ENCODE measurements at places on chromosomes 13 and 19.
A peak's percentile ranks its signal among the peaks of the same experiment; 100 is the strongest.

GRCh38 chr19:6616011-6616410 is 25.1 kb upstream of the CD70 start:
- DNase-seq, result no peak

- DNase-seq, result no peak
Measured at GRCh38 chr19:58381460-58382212, 806 bp upstream of the ZNF837 start.

- DNase-seq, result no peak
Measured at GRCh38 chr13:71797517-71797916, 69.5 kb downstream of the DACH1 start.

DNA sequence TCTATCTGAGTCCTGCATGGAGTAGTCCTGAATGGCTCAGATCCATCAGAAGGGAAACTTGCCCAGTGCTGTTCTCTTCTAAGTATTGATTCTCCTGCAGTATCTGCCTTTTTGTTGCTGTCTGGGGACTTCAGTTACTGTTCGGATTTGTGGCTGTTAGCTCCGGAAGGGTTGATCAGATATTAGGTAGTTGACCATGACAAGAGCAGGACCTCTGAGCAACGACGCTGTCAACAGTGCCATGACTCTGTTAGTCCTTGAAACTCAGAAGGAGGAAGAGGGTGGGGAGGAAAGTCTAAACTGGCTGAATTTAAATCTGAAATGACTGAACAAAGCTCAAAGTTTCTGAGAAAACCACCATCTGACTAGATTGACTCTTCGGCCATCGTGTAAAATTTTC is 42.2 kb downstream of the CCNE1 start:
- no peak for DNase-seq

GRCh38 chr13:20456737-20457136 is 68.9 kb downstream of the CRYL1 start:
- DNase-seq, result no peak

GRCh38 chr19:35704218-35704617 is at the start of gene ZBTB32:
Gene ZBTB32 (plus strand): TSS chr19:35704558. CDS start chr19:35714627, 10,069 bp downstream.
- no peak for DNase-seq

GRCh38 chr19:12159773-12160414 is 3.0 kb upstream of the ZNF136 start:
- no peak for DNase-seq

GRCh38 chr13:32881074-32881776 is 135.0 kb upstream of the KL start:
- DNase-seq, result no peak

DNA sequence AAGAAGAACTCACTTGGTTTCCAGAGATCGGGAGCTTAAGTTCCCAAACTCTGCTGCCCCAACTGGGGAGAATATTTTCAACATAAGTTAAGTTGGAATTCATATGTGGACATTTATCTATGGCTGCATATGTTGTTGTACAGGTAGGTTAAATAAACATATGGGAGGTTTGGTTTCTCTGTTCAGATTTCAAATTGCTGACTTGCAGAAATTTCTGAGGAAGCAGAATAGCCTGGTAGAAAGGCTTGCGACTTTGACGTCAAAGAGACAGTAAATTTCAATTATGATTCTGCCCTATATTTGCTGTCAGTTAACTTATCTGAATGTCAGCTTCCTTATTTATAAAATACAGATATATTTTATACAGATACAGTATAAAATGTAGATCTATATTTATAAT is 40.0 kb upstream of the TPP2 start:
- DNase-seq, result no peak

DNA sequence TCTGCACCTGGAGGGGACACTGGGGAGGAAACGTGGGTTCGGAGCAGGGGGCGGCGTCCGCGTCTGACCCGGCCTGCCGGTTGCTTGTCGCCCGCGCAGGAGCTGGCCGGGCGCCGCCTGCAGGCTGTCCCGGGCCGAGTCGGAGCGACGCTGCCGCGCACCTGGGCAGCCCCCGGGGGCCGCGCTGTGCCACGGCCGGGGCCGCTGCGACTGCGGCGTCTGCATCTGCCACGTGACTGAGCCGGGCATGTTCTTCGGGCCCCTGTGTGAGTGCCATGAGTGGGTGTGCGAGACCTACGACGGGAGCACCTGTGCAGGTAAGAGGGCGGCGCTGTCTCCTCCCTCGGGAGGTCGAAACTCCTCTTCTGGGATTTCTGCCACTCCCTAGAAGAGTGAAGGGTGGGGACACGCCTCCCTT is 1.3 kb downstream of the ITGBL1 start:
- DNase-seq, result no peak

- no peak for DNase-seq
Measured at GRCh38 chr13:37179645-37180044, 74.2 kb upstream of the CSNK1A1L start.

GRCh38 chr13:48123812-48124211 is 28.9 kb upstream of the MED4 start:
- no peak for DNase-seq

GRCh38 chr19:17025991-17026658 is 485 bp downstream of the CPAMD8 start:
- no peak for DNase-seq

- DNase-seq, result no peak
Measured at GRCh38 chr19:15666186-15666585, 6.7 kb upstream of the CYP4F12 start.

DNA sequence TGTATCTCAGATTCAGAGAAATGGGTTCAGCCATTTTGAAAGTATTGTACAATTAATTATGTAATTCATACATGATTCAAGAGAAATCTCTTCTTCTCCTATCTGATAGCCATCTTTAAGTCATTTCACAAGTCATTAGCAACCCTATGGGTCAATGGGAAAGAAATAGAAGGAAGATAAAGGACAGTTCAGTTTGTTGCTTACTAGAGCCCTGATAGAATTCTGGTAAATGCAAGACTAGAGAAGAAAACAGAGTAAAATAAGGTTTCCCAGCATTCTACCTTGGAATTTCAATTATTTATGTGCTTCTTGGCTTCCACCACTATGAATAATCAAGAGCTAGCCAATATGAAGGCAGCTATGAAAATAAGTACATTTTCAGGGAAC is 117.7 kb downstream of the LHFPL6 start:
- no peak for DNase-seq

DNA sequence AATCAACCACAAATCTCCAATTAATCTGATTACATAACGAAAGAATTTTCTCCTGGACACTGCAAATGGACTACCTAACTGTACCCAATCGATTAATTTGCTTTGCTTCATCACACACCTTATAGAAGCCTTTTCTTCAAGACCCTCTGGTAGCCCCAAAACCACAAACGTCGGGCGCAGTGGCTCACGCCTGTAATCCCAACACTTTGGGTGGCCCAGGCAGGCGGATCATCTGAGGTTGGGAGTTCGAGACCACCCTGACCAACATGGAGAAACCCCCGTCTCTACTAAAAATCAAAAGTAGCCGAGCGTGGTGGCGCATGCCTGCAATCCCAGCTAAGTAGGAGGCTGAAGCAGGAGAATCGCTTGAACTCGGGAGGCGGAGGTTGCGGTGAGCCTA is 42.9 kb upstream of the ZNF429 start:
- DNase-seq, result no peak

- DNase-seq, result peak; percentile 23
Measured at GRCh38 chr13:75357576-75358289, 124.2 kb downstream of the TBC1D4 start.

DNA sequence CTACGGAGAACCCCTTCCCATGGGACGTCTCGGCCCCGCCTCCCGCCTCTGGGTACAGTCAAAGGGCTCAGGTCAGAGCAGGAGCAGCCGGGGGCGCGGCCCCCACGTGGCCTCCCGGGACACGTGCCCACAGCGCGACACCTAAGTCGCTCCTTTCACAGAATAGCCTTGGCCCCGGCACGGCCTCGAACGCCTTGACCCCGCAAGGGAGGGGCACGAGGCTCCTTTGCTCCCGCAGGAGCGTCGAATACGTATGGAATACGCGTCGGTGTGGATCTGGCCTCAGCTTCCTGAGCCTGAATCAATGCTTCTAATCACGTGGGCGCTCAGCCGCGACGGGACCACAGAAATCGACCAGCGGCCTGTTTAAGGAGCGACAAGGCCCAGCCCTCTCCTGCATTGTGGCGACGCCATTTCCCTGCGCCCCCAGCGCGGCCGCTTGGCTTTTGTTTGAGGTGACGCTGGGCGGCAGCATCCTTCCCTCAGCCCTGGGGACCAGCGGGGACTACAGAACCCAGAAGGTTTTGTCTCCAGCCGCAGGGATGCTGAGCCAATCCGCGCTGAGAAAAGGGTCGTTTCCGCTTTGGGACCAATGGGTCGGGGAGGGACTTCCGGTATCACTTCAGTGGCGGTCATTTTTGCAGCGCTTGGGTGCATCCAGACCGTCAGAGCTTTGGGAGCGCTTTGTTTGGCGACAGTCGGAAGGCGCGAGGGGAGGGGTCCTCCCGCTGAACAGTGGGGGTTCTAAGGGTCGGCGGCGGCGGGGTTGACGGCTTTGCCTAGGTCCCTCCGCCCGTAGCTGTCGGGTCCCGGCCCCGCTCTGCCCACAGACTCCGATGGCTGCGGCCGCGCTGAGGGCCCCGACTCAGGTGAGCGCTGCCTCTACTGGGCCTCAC is at the start of gene ZIK1:
ZIK1 (plus strand) TSS at position 625 of the 896 bp plus-strand sequence; CDS start at position 837, 212 bp downstream.
- DNase-seq, result peak; percentile 59

- no peak for DNase-seq
Measured at GRCh38 chr19:16915734-16916133, 26.9 kb downstream of the F2RL3 start.

DNA sequence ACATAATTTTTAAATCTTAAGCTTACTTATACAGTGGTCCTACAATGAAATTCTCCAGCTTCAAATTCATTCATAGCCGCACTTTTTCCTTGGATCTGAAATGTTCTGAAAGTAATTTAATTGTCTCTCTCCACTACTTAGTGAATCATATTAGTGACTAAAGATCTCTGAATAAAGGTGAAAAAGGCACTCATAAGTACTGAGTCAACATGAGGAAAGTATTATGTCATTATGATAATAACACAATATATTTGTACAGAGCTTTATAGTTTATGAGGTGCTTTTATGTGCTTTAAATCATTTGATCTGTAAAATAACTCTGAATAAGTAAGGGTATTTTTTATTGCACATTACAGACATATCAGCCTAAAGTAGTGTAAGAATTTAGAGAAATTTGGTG is 628.2 kb upstream of the SLITRK5 start:
- DNase-seq, result no peak

DNA sequence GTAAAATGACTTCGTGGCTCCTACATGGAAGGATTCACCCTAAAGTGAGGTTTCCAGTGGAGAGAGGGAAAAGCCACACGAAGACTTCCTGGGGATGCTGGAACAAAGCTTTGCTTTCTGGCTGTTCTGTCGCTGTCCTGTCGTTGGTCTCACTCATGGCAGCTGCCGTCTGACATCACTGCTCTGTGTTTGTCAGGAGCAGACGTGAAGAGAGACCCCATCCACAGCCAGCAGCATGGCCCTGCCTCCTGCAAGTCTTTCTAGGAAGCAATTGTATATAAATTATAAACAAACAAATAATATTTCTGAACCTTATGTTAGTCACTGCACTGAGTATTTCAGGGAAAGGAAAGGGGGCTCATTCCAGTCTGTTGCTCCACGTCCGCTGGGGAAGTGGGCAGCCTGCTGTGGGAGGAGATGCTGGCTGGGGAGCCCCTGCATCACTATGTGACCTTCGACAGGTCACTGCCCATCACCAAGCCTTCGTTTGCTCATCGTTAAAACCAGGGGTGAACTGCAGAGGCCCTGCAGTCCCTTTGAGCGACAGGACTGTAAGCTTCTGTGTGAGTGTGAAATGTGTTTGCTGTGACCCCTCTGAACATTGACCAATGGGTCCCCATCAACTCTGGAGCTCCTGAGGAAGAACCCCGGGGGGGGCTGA is 151.0 kb downstream of the DCT start:
- DNase-seq, result no peak

- DNase-seq, result no peak
Measured at GRCh38 chr13:20354722-20355121, 122.6 kb upstream of the GJB6 start.

DNA sequence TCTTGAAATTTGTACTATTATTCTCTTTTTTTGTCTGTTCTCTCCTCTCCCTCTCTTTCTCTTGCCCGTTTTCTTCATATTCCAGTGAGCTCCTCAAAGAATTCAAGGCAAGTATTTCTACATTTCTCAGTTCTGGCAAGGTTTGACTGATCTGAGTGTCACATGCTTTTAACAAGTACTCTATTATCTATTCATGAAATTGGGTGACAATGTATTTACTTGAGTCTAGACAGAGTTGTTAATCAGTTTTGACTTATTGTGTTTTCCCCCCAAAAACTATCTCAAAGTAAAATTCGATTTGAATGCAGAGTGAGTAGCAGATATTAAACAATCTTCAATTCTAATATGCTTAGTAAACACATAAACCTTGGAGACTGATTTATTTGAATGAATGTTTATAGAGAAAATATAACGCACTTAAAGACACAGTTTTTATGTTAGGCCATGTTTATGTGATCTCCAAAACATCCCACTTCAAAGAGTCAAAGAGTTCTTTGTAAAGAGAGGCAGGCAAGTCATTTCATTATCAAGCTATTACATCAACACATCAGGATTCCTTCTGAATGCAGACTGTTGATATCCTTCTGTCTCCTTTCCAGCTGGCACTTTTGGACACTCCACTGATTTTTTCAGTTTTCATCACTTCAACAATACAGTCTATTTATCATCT is 166.6 kb downstream of the SLITRK6 start:
- no peak for DNase-seq

- no peak for DNase-seq
Measured at GRCh38 chr19:20167651-20168122, 673 bp downstream of the ZNF486 start.

- DNase-seq, result no peak
Measured at GRCh38 chr13:42101821-42102585, 53.6 kb downstream of the DGKH start.

DNA sequence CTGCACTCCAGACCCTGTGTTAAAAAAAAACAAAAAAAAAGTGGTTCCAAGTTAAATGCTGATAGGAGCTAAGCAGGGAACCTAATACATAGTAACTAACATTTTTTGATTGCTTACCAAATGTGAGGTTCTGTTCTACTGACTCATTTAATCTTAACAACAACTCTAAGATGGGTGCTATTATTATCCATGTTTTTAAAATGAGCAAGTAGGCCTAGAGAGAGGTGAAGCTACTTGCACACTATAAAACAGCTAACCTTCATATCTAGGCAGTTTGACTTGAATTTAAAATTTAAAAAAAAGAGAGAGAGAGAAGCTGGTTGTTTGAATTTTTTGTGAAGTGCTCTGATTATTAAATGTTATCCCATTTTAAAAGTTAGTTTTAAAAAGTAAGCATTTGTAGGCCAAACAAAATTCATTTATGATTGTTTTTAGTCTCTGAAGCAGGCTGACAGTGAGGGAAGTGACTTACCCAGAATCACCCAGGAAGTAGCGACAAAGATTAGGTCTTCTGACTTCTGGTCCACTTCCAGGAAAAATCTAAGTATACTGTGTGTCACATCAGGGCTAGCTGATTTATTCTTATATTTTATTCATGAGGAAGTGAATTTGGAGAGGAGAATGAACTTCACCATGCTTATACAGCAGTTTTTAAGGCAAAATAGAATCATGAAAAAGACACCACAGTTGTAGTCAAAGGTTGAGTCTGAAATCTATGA is 2.4 kb downstream of the SIGLECL1 start:
- no peak for DNase-seq

DNA sequence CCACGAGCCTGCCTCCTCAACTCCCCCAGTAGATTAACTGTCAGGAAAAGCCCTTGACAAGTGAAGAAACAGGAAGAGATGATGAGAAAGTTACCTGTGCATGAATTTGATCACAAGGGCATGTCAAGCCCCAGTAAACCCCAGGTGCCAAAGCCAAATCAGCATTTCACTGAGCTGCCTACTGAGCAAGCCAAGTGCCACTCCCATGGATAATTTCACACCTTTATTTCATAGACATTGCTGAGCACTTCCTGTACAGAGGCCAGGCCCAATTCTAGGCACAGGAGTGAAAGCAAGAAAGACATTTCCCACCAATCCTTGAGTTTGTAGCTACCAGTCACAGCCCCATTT is 2.4 kb downstream of the GADD45GIP1 start:
- DNase-seq, result no peak
